ENCODE measurements at places on chromosomes 1 and 21.
A peak's percentile ranks its signal among the peaks of the same experiment; 100 is the strongest.

- no peak for DNase-seq
These were observed 7.9 kb downstream of the LEFTY2 start for GRCh38 chr1:225933072-225933471.

GRCh38 chr1:3668585-3669300, 16.4 kb downstream of the TP73 start:
- DNase-seq: no peak

DNA sequence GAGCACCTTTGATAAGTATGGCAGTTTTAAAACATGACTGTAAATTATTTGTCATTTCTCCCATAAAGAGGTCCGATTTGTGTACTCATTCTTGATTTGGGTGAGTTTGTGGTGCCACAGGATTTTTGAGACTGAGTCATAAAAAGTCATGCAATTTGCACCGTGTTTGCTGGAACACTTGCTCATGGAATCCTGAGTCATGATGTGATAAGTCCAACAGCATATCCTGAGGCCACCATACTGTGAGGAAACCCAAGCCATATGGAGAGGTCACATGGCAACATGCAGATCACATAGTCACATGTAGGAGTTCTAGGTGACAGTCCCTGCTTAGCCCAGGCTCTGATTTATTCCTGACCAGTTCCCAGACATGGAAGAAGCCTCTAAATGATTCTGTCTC, 40.8 kb upstream of the PRRX1 start:
- peak; percentile 60 for DNase-seq

- no peak for DNase-seq
These were observed 78.6 kb upstream of the TTC34 start for GRCh38 chr1:2880086-2880485.

GRCh38 chr1:225874431-225874830, 7.7 kb downstream of the TMEM63A start:
- DNase-seq: no peak

DNA sequence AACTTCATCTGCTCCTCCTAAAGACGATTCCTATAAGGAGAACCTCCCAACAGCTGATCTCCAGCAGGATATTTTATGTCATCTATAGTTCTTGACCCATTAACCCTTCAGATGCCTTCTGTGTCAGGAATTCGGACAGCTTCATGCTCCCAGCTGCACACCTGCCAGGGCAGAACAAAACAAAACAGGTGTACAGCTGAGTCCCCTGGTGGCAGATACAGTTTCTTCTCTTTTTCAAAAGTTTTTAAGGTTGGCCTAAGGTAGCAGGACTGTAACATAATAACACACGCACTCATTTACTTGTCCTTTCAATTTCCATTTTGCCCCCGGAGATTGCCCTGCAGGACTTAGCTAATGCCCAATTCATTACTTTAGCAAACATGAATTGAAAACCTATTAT, 218.3 kb downstream of the S1PR1 start:
- no peak for DNase-seq

DNA sequence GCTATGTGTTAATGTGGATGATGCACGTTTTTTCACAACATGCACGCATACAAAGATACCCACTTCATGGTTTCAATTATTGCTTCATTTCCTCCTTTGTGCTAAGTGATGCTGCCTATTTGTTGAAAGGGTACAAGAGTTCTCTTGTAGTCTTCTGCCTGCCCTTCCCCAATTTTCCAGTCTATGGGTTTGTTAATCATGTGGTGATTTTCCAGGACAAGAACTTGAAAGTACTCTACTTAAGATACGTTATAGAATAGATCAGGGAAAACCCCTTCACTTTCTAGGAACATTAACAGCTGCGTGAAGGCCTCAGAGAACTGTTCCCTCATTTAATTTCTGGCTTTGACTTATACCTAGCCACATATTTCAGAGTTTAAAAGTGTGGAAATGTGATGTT, 52.1 kb upstream of the SLC44A3 start:
- DNase-seq: no peak
